ENCODE measurements at places on chromosomes 12 and 14.

GRCh38 chr12:18262514-18262913, 1.2 kb downstream of the PIK3C2G start:
- no peak for DNase-seq

- no peak for DNase-seq
Observed at GRCh38 chr12:4302881-4303280, 18.1 kb upstream of the TIGAR start.

DNA sequence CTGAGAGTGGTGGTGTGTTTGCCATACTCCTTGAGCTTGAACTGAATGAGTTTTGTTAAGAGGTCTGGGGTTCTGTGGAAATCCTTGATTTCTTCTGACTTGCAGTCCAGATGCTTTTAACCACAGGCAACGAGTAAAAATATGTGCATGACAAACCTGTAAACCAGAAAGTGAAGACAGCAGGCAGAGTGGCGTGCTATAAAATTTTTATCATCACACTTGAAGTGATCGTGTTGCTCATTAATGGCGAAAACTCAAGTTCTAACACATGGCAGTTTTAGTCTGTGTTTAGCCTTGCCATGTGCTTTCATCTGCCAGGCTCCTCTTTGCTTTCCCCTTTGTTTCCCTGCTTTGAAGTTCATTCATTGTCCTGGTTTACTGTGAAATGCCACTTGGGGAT, 28.0 kb downstream of the TXNRD1 start:
- DNase-seq, result no peak

DNA sequence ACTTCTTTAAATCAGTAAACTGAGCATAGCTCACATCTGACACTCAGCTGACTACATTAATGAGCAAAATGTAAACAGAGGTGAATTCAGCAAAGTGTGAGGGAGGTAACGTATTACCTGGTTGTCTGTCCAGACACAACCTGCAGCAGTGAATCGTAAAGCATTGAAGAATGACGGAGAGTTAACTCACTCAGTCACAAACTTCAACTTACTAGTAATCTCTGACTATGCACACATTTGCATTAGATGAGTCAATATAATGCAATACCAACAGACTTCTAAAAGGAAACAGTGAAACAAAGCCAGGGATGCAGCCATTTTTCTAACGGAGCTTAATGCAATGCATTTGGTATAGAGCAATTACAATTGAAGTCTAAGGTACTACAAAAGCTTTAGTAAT, 40.0 kb downstream of the STX2 start:
- DNase-seq, result no peak

Measured in KBM-7 (cell line).